ENCODE measurements at places on chromosomes 2 and 18.

GRCh38 chr2:189952536-189953109, 109.9 kb downstream of the MSTN start:
- no peak for DNase-seq

DNA sequence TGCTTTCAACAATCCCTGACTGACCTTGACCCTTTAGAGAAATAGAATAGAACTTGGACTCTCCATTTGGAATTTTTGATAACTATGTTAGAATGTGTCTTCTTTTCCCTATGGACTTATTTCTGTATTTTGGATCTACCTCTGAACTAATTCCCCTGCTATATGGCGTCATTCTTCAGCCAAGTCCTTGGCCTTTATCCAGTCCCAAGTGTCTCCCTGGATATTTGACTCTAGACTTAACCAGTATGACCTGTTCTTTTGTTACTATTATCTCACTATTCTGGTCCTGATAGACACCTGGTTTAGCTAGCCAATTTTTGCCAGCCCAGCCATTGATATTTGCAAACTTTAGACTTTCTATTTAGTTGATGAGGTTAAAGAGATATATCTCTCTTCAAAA, 186.8 kb downstream of the KCNS3 start:
- no peak for DNase-seq

GRCh38 chr2:80335411-80335810, 30.9 kb upstream of the LRRTM1 start:
- no peak for DNase-seq

DNA sequence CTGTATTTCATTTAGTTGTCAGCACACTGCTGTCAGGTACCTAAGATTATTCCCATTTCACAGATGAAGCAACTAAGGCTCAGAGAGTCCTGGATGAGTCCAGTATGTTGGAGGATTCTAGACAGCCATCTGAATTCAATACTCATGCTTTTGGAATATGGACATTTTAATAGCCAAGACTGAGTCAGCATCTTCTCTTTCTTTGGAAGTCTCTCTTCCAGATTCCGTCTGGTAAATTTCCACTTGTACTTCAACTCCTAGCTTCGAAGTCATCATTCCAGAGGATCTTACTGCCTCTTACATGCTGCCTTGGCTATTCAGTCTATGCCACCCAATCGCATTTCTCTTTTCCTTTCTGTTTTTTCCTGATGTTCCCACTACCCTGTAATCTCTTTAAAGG, 40.6 kb downstream of the INSIG2 start:
- DNase-seq = no peak

DNA sequence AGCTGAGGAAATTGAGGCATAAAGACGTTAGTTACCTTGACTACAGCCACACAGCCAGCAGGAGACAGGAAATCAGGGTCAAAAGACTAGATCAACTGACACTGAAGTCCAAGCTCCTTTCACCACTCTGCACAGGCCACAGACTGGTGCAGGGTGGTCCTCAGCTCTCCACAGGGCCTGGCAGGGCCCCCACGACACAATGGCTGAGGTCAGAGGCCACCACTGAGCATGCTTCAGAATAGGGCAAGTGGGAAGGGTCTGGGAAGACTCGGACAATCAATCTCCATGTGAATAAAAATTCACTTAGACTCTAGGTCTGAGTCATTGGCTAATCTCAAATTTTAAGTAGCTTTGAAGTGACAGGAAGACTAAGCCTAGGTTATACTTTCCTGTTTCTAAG, 201.7 kb downstream of the ALK start:
- DNase-seq = no peak

DNA sequence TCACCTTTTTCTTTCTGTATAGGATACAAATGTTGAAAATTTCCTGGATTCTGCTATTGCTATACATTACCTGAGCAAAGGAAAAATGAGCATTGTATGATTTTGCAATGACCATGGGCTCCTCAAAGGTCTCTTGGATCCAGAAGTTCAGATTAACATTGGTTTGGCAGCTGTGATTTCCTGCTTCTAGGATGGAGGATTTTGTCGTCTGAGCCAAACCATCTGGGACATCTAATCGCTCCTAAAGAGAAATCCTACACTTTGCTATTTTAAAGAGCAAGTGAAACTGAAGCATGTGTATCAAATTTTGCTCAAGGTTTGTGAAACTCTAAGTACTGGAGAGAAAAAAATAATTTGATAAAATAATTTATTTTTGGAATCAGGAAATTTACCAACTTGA, 115.1 kb upstream of the ST6GAL2 start:
- DNase-seq = no peak

- DNase-seq = no peak
Measured at GRCh38 chr2:188892636-188893035, 81.5 kb upstream of the COL3A1 start.

DNA sequence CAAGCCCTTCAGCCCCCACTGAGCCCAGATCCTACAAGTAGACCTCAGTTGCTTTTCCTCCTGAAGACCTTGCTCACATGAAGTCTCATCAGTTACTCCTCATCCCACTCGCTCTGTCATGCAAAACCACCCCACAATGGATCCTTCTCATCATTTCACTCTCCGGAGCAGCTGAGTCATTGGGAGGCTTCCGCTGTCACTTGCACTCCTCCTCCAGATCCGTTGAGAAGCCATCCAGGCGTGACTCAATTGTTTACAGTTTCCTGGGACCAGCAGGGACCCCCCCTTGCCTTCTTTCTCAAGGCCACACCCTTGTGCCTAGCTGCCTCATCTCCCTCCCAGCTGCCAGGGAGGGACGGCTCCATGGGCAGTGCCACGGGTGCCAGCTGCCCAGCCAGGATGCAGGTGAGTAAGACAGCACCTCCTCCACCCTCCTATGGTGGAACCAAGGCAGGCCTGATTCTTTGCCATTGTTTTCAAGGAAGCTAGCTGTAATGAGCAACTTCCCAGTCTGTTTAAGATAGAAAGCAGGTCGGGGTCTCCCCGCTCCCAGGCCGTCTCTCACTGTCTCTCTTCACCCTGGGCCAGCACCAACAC, 16.3 kb downstream of the GPR55 start:
- DNase-seq = no peak

GRCh38 chr18:1861473-1861872, 709.8 kb downstream of the METTL4 start:
- DNase-seq = no peak

- peak; percentile 61 for DNase-seq
Measured at GRCh38 chr2:3535794-3536681, 16.7 kb upstream of the ADI1 start.

- DNase-seq = no peak
Measured at GRCh38 chr2:208501206-208501605, 94.6 kb downstream of the PTH2R start.

DNA sequence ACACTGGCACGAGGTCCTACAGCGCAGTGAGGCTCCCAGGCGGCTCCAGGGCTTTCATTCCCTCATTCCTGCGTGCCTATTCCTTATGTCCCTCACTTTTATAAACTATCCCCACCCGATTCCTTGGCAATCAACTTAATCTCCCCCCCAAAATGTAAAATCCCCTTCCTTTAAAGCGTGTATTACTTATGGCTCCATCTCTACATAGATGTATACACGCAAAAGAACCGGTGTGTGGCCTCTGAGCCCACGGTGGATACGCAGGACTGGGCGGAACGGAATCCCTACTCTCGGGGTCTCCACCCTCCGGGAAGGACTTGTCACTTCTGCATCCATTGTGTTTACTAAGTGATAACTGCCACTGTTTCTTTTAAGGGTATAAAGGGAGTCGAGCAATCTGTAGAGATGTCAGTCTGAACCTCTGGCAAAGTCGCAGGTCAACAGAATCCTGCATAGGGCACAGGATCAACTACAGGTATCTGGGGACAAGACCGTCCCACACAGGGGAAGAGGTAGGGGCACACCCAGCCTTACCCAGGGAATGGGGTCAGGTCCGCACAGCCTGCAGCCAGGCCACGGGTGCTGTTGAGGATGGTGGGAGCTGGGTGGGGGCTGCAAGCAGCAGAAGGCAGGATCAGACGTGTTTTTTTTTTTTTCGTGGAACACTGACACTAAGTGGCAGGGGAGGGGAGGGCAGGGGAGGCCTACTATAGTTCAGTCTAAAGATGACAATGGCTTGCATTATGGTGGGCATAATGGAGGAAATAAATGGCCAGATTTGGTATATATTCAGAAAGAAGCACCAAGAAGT, 42.1 kb downstream of the HDLBP start:
- DNase-seq = no peak

Data from fibroblast of skin of left quadriceps (primary cell).